ENCODE measurements at places on chromosomes 16 and 17.
A peak's percentile ranks its signal among the peaks of the same experiment; 100 is the strongest.

DNA sequence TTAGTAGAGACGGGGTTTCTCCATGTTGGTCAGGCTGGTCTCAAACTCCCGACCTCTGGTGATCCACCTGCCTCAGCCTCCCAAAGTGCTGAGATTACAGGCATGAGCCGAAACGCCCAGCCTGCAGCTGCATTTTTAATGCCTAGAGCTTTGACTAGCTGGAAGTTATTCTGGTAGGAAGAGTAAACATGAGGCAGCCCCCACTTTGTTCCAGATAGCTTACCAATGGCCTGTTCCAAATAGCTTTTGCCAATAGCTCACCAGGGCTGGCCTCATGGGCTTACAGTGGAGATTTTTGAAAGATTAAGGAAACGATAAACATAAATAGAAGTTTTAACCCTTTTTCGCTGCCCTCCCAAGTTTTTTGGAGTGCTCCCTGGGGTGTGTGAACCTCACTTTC is 9.8 kb downstream of the TRPV2 start:
- no peaks in the 10 kb centered on the region for H3K36me3 ChIP-seq
- no peaks in the 10 kb centered on the region for H3K27me3 ChIP-seq
- H3K4me3 ChIP-seq: no peak overlapping the region
- no peak overlapping the region for H3K27ac ChIP-seq
- DNase-seq: no peak

DNA sequence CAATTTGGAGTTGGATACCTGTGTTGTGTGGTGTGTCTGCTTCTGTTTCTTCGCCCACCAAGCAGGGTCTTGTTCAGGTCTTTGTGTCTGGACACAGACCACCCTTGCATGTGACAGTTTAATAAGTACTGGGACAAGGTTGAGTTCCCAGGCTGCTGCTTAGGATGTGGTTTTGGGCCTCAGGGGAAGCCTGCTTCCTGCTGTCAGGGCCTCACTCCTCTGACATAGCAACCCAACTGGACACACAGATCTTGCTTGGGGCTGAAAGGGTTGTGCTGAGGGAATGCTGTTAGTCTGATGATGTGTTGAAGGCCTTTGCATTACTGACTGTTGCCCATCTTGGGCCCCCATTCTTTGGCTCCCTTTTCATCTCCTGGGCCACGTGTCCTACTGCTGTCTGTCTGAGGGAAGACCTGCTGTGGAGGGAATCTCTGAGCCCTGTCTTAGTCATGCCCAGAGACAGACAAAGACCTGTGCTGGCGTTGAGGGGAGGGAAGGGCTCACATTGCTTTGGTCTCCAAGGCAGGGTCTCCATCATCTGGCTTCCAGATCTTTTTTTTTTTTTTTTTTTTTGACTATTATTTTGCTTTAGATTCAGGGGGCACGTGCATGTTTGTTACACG is 4.7 kb upstream of the TGFB1I1 start:
- peaks cover 11% of the 10 kb centered on the region for H3K4me1 ChIP-seq
- H3K27ac ChIP-seq: no peak overlapping the region
- H3K27me3 ChIP-seq: peaks cover 13% of the 10 kb centered on the region
- H3K36me3 ChIP-seq: peaks cover 3% of the 10 kb centered on the region
- H3K4me3 ChIP-seq: no peak overlapping the region
- DNase-seq: no peak

- no peak for DNase-seq
- no peaks in the 10 kb centered on the region for H3K36me3 ChIP-seq
- H3K4me1 ChIP-seq: peaks cover 29% of the 10 kb centered on the region
- no peak overlapping the region for H3K27ac ChIP-seq
- no peaks in the 10 kb centered on the region for H3K27me3 ChIP-seq
These were observed 57.2 kb downstream of the SDK2 start for GRCh38 chr17:73586921-73587602.

GRCh38 chr17:41392278-41392677 is 5.1 kb downstream of the KRT31 start:
- DNase-seq: no peak
- H3K4me3 ChIP-seq: no peak overlapping the region
- no peak overlapping the region for H3K27ac ChIP-seq
- no peaks in the 10 kb centered on the region for H3K36me3 ChIP-seq
- peaks cover 6% of the 10 kb centered on the region for H3K27me3 ChIP-seq

GRCh38 chr17:17749025-17749772 is 67.9 kb downstream of the RAI1 start:
- H3K4me1 ChIP-seq: peaks cover 62% of the 10 kb centered on the region
- H3K4me3 ChIP-seq: peak overlapping the region; percentile 54
- H3K27ac ChIP-seq: peak overlapping the region; percentile 95
- H3K36me3 ChIP-seq: no peaks in the 10 kb centered on the region
- no peaks in the 10 kb centered on the region for H3K27me3 ChIP-seq

DNA sequence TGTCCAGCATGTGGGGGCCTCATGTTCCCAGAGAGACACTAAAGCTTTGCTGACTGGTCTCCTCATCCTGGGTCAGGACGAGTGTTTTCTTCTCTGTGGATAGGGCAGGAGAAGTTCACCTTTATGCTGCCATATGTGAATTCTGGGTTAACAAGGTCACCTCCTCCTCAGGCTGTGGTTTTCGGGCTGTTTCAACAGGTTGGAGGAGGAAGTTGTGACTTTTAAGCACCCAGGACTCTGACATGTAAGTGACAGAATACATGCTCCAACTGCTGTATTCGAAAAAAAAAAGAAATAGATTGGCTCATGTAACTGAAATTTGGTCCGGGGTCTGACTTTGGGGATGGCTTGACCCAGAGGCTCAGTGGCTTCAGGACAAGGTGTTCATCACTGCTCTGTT is 54.2 kb downstream of the SNX20 start:
- H3K27me3 ChIP-seq: no peaks in the 10 kb centered on the region
- no peak overlapping the region for H3K27ac ChIP-seq
- no peak for DNase-seq
- H3K36me3 ChIP-seq: no peaks in the 10 kb centered on the region
- H3K4me1 ChIP-seq: peaks cover 38% of the 10 kb centered on the region

GRCh38 chr17:49585422-49586027 is 9.9 kb downstream of the NXPH3 start:
- DNase-seq: no peak
- H3K36me3 ChIP-seq: no peaks in the 10 kb centered on the region
- H3K4me3 ChIP-seq: no peak overlapping the region
- H3K27me3 ChIP-seq: no peaks in the 10 kb centered on the region
- no peak overlapping the region for H3K27ac ChIP-seq
- H3K4me1 ChIP-seq: no peaks in the 10 kb centered on the region

DNA sequence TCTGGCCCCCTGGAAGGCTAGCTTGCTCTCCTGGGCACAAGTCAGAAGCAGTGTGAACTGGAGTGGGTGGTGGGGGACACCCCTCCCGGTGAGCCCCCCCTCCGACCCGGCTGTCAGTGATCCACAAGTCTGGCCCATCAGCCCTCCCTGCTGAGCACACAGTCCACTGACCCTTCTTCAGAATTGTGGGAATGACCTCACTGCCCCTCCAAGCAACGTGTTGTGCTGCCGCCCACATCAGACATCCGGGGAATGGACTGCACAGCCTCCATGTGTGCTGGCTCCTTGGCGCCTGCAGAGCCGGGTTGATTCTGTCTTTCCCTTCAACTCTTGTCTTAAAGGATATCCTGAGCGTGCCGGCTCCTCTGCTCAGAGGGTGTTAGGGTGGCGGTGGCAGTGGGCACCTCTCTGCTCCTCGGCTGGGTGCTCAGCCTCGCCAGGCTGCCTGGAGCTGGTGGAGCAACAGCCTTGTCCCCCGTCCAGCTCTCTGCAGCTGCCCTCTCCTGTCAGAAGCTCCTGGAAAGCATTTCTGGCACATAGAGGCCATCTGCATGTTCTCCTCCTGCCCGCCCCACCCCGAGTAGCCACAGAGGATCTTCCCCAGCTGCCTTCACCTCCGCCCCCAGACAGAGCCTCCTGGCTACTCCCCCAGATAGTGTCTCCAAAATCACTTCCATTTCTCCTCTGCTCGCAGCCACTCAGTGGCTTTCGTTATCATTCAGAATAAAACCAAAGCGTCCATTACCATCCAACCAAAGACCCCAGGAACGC is 19.8 kb downstream of the NPTX1 start:
- no peak overlapping the region for H3K27ac ChIP-seq
- H3K36me3 ChIP-seq: peaks cover 3% of the 10 kb centered on the region
- H3K4me1 ChIP-seq: peaks cover 39% of the 10 kb centered on the region
- no peak for DNase-seq
- H3K4me3 ChIP-seq: peak overlapping the region; percentile 51

GRCh38 chr17:17280613-17281549 is at the start of gene COPS3:
COPS3 (minus strand) TSS chr17:17281246; CDS start chr17:17281186, 60 bp downstream.
- no peaks in the 10 kb centered on the region for H3K27me3 ChIP-seq
- H3K4me1 ChIP-seq: peaks cover 49% of the 10 kb centered on the region
- DNase-seq: peak; percentile 98
- H3K27ac ChIP-seq: peak within 1 kb of the TSS; percentile 90
- H3K4me3 ChIP-seq: peak within 1 kb of the TSS; percentile 95

DNA sequence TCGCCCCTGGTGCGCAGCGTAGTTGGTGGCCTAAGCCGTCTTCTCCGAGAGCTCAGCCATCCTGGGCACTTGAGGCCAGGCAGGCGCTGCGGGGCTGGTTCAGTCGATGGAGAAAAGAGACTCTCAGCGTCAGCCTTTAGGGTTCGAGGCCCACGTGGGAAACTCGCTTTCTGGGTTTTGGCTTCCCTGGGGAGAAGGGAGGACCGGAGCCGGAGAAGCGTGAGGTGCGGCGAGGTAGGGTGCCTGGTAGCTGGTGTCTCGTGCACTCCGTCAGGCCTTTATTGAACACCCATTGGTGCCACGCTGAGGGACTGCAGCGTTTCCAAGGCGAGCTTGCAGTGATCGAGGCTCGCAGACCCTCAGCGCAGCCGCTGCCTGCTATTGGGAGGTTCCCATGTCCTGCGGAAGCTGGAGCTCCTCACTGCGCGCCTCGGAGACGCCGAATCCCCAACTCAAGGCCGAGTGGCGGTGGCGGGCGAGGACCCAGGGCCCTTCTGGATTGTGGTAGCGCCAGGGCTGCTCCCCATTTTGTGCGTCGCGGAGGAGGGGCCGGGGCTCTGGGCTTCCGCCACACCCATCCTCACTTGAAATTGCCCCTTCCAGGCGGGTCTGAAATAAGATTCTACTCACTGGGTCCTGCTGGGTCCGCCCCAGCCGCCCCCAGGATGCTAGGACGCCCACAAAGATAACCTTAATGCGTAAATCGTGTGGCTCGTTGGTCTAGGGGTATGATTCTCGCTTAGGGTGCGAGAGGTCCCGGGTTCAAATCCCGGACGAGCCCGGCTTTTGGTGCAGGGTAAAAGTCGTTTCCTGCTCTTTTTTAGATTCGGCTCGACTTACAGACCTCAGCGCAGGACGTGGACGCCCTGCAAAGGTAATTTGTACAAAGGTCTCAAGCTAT is 1.2 kb downstream of the OR1F1 start:
- H3K27me3 ChIP-seq: peaks cover 61% of the 10 kb centered on the region
- peaks cover 59% of the 10 kb centered on the region for H3K4me1 ChIP-seq
- H3K27ac ChIP-seq: peak overlapping the region; percentile 95

- H3K4me1 ChIP-seq: peaks cover 80% of the 10 kb centered on the region
- peak overlapping the region; percentile 71 for H3K4me3 ChIP-seq
- H3K27me3 ChIP-seq: no peaks in the 10 kb centered on the region
- H3K36me3 ChIP-seq: no peaks in the 10 kb centered on the region
- no peak for DNase-seq
- H3K27ac ChIP-seq: peak overlapping the region; percentile 47
These were observed 9.9 kb upstream of the MEAK7 start for GRCh38 chr16:84514295-84514873.

GRCh38 chr17:42586514-42587230 is 9.1 kb upstream of the PSMC3IP start:
- H3K4me1 ChIP-seq: no peaks in the 10 kb centered on the region
- no peak for DNase-seq
- no peak overlapping the region for H3K4me3 ChIP-seq
- peak overlapping the region; percentile 47 for H3K27ac ChIP-seq
- no peaks in the 10 kb centered on the region for H3K27me3 ChIP-seq

DNA sequence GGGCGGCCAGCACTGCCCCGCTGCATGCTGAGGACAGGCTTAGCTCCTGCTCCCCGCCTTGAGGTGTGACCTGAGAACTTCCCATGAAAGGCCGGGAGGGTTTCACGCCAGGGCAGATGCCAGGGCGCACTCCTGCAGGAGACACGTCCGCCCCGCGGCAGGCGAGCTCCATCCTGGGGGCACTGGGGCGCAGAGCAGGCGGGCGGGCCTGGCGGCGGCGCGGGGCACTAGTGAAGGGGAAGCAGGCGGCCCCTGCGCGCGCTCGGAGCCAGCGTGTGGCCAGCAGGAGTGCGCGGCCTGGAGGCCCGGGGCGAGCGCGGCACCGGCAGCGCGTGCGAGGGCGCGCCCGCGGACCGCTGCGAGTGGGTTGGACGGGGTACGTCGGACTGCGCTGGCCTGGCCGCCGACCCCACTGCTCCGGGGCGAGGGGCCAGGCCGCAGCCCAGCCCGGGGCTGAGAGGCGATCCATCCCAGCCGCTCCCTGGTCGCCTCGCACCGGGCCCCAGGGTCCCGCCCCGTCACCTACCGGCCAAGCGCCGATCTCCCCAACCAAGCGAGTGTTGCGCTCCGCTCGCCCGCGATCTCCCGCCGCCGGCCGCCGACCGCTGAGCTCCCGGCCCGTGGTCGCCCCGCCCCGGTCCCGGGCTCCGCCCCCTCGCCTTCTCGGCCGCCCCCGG is at the start of gene MAP3K14:
Gene MAP3K14 (minus strand): TSS at position 587 of the 677 bp plus-strand sequence. CDS start 26,275 bp downstream, outside the sequence.
- H3K27ac ChIP-seq: peak within 1 kb of the TSS; percentile 100
- H3K27me3 ChIP-seq: no peaks in the 10 kb centered on the region
- H3K4me3 ChIP-seq: peak within 1 kb of the TSS; percentile 99
- H3K36me3 ChIP-seq: peaks cover 31% of the 10 kb centered on the region
- DNase-seq: peak; percentile 72

DNA sequence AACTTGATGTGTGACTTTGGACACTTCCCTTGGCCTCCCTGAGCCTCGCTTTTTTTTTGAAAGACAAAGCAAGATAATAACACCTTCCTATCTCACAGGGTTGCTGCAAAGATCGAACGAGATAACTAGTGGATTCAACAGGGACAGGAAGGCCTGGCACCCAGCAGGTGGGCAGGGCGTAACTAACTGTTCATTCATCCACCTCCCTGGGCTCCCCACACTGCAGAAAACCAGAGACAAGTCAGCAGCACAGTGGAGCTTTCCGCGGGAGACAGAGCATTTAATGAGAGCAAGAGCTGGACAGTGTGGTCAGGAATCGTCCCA is 28.7 kb downstream of the SLC13A5 start:
- H3K27ac ChIP-seq: no peak overlapping the region
- H3K4me1 ChIP-seq: no peaks in the 10 kb centered on the region
- H3K4me3 ChIP-seq: no peak overlapping the region
- H3K27me3 ChIP-seq: peaks cover 28% of the 10 kb centered on the region
- no peak for DNase-seq

DNA sequence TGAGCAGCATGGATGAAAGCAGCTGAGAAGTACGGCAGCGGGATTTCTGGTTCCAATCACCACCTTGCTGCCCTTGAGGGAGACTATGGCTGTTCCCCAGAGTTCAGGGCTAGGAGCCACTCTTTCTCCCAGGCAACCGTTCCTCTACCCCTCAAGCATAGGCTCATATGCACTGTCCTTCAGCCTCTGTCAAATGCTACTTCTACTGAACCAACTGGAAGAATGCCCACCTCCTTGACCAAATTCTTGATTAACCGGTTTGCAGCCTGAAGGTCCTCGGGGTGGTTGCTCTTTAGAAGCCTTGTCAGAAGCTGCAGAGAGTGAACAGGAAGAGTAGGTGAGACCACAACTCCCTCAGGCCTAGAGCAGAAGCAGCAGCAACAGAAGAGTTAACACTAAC is 23.8 kb downstream of the GGA2 start:
- no peaks in the 10 kb centered on the region for H3K27me3 ChIP-seq
- no peak overlapping the region for H3K4me3 ChIP-seq
- peaks cover 5% of the 10 kb centered on the region for H3K36me3 ChIP-seq
- H3K4me1 ChIP-seq: no peaks in the 10 kb centered on the region
- no peak for DNase-seq
- no peak overlapping the region for H3K27ac ChIP-seq

- DNase-seq: no peak
- no peak overlapping the region for H3K4me3 ChIP-seq
- peaks cover 7% of the 10 kb centered on the region for H3K27me3 ChIP-seq
- no peak overlapping the region for H3K27ac ChIP-seq
- H3K4me1 ChIP-seq: peaks cover 54% of the 10 kb centered on the region
These were observed 46.1 kb upstream of the CBFA2T3 start for GRCh38 chr16:89023151-89023551.

Measured in activated T-cell treated with anti-CD3 and anti-CD28 coated beads, Interleukin-2, amount 50 U/mL, for 72 hours (primary cell).